ENCODE measurements at places on chromosomes 12 and 14.

DNA sequence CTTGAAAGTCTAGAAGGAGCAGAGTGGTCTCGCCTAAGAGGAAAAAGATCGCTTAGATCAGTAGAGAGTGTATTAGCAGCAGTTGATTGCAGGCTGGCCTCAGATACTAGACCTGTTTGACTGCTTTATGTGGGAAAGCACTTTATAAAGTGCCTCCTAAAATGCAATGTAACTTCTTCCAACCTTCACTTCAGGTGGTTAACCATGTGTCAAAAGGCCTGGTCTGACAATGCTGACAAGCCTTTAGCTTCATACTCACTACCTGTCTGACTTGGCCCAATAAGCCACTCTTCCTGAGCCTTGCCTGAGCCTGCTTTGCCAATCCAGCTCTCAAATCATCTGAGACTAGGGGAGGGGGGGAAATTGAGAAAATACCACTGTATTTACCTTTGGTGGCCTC lies 14.6 kb downstream of the MGAT4C start:
- DNase-seq, result no peak

- DNase-seq, result no peak
Measured at GRCh38 chr12:62670986-62671720, 204.5 kb downstream of the MON2 start.

DNA sequence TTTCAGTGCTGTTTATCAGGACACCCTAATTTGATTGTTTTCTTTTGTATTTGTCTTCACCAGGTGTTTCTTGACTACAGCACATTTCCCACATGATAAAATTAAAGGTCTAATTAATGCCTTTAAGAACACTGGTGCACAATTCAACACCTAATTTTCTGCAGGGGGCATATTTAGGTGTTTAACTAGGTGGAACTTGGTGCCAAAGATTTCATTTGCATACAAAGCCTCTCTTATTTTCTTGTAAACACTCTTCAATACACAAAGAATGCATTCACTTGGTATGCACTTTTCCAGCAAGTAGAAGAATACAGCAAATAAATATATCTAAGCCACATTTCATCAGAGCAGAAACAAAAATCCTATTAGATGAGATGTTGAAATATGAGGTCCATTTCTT lies 646.2 kb upstream of the FOXG1 start:
- no peak for DNase-seq

GRCh38 chr12:99170037-99170436 lies 477.5 kb upstream of the GARIN6 start:
- DNase-seq, result no peak

All from large intestine (tissue), 12 donors.